Testis (tissue), 5 donors: ENCODE measurements at places on chromosomes 13 and 19. TPM values are rescaled to one million over a fixed set of nuclear protein-coding genes. Genes with fewer than 3 reads are reported as not detected.
A peak's percentile ranks its signal among the peaks of the same experiment; 100 is the strongest.

VSTM2B gene
- total RNA-seq, result not detected

SIAH3 gene
- total RNA-seq, result 0.47 TPM

IRGC gene
- total RNA-seq, result 218 TPM

FBN3 gene
- 17.8 TPM for total RNA-seq

PROZ gene
- total RNA-seq, result 0.63 TPM

HSPH1 gene
- 116 TPM for total RNA-seq

GRCh38 chr13:113489171-113489548 lies 1.4 kb downstream of the DCUN1D2 start:
- no peak for DNase-seq
- H3K36me3 ChIP-seq, result no peaks in the 10 kb centered on the region
- H3K4me3 ChIP-seq, result peak overlapping the region; percentile 95
- peaks cover 38% of the 10 kb centered on the region for H3K4me1 ChIP-seq

DNA sequence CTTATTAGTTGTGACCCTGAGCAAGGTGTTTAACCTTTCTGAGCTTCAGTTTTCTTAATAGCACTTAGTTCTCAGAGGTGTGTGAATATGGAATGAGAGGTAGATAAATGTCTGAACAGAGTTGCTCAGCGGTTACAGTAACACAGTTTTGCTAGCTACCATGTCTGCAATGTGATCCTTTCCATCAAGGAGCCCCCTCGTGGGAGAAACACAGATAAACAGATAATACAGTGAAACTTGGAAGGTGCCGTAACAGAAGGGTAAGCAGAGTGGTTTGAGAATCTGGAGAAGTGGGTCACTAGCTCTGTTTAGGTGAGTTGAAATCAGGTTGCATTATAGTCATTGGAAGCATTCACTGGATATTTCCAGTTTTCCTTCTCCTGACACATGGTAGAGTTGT lies 38.9 kb downstream of the IRS2 start:
- H3K27ac ChIP-seq, result no peak overlapping the region
- H3K4me1 ChIP-seq, result peaks cover 10% of the 10 kb centered on the region
- H3K27me3 ChIP-seq, result no peaks in the 10 kb centered on the region
- H3K36me3 ChIP-seq, result no peaks in the 10 kb centered on the region
- H3K4me3 ChIP-seq, result no peak overlapping the region

- peak; percentile 9 for DNase-seq
- H3K27me3 ChIP-seq, result no peaks in the 10 kb centered on the region
- no peak overlapping the region for H3K4me3 ChIP-seq
- H3K27ac ChIP-seq, result no peak overlapping the region
- H3K36me3 ChIP-seq, result no peaks in the 10 kb centered on the region
Measured at GRCh38 chr13:99421758-99422585, 79.3 kb upstream of the TM9SF2 start.

- H3K36me3 ChIP-seq, result no peaks in the 10 kb centered on the region
- no peak for DNase-seq
- H3K4me1 ChIP-seq, result no peaks in the 10 kb centered on the region
- no peaks in the 10 kb centered on the region for H3K27me3 ChIP-seq
Measured at GRCh38 chr13:36190771-36191170, 23.6 kb downstream of the SOHLH2 start.

- no peak overlapping the region for H3K4me3 ChIP-seq
- no peak for DNase-seq
- H3K27me3 ChIP-seq, result no peaks in the 10 kb centered on the region
- H3K27ac ChIP-seq, result no peak overlapping the region
- no peaks in the 10 kb centered on the region for H3K36me3 ChIP-seq
Measured at GRCh38 chr19:46460981-46461380, 10.4 kb downstream of the PNMA8A start.

DNA sequence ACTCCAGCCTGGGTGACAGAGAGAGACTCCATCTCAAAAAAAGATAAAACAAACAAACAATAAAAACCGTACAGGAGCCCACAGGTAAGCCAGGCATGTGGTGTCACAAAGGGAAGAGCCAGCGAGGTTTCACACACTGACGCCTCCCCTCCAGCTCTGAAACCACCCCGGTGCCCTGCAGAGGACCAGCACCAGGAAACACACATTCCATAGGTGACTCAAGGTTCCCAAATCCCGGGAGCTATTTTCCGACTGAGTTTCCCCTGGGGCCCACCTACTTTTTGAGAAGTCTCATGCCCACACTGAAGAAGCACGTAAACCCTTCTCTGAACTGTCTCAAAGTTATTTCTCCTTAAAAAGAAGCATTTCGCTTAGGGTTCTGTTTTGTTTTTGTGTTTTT lies 40.3 kb downstream of the RHPN2 start:
- H3K36me3 ChIP-seq, result no peaks in the 10 kb centered on the region
- no peaks in the 10 kb centered on the region for H3K27me3 ChIP-seq
- H3K4me3 ChIP-seq, result no peak overlapping the region
- no peak for DNase-seq
- H3K4me1 ChIP-seq, result no peaks in the 10 kb centered on the region
- no peak overlapping the region for H3K27ac ChIP-seq

DNA sequence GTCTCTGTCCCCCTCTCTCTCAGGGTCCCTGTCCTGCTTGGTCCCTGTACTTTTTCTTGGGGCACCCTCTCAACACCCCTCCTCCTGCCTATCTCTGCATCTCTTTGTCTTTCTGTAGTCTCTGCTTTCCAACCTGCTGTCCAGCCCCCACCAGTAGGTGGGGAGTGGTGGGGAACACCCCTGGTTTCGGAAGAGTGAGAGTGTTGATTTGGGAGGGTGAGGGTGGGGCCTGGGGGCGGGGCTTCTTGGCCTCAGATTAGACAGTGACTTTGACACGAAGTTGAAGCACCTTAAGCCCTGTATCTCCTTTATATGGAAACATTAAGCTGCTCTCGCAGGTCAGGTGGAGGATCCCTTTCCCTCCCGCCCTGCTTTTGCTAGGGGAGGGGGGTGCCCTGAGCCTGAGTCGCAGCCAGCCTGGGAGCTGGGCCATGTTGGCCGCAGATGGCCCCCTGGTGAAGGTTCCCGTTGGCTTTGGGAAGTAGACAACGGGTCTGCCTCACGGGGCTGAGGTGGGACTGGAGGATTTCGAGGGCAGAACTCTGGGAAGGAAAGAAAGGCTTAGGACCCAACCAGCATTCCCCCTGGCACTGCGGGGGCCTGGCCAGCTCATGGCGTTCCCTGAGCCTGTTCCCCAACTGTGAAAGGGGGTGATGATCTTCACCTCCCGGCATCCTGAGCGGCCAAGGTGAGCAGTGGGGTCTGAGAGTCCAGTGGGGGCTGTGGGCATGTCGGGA lies at the start of gene KCNJ14:
Gene KCNJ14 (plus strand): TSS at position 404 of the 737 bp plus-strand sequence. CDS start 6,151 bp downstream, outside the sequence.
- no peaks in the 10 kb centered on the region for H3K27me3 ChIP-seq
- H3K4me3 ChIP-seq, result no peak within 1 kb of the TSS
- no peaks in the 10 kb centered on the region for H3K4me1 ChIP-seq
- H3K27ac ChIP-seq, result no peak within 1 kb of the TSS

- no peaks in the 10 kb centered on the region for H3K36me3 ChIP-seq
- H3K27me3 ChIP-seq, result no peaks in the 10 kb centered on the region
Measured at GRCh38 chr19:56681702-56682101, 10.1 kb upstream of the ZNF835 start.

- no peak for DNase-seq
- H3K27me3 ChIP-seq, result no peaks in the 10 kb centered on the region
- H3K4me1 ChIP-seq, result peaks cover 24% of the 10 kb centered on the region
- no peaks in the 10 kb centered on the region for H3K36me3 ChIP-seq
Measured at GRCh38 chr19:7492142-7492541, 3.3 kb upstream of the PEX11G start.

DNA sequence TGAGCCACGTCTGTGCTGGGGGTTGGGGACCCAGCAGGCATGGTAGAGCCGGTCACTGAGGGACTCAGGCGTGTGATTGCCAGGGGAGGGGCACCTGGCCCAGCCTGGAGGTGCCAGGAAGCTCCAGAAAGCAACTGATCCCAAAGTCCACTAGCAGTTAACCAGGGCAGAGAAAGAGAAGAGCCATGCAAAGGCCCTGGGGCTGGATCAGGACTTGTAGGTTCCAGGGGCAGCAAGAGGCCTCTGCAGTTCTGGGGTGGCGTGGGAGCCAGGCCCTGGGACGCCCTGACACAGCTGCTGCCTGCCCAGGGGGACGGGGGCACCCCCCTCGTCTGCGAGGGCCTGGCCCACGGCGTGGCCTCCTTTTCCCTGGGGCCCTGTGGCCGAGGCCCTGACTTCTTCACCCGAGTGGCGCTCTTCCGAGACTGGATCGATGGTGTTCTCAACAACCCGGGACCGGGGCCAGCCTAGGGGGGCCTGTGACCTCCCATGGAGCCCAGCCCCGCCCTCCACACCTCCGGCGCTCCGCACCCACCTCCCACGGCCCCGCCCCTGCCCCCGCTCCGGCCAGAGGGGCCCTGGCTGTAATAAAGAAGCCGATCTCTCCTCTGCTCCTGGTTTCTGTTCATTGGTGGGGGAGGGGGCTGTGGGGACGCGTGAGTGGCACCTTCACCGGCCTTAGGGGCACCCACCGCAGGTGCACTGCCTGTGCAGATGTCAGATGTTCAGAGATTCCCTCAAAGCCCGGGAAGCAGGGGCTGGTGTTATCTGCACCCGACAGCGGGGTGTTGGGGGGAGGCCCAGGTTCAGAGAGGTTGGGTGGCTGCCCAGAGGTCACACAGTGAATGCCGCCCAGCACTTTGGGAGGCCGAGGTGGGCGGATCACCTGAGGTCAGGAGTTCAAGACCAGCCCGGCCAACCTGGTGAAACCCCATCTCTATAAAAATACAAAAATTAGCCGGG lies 4.1 kb downstream of the AZU1 start:
- H3K4me1 ChIP-seq, result no peaks in the 10 kb centered on the region
- no peaks in the 10 kb centered on the region for H3K36me3 ChIP-seq
- no peaks in the 10 kb centered on the region for H3K27me3 ChIP-seq
- H3K4me3 ChIP-seq, result no peak overlapping the region
- DNase-seq, result no peak

DNA sequence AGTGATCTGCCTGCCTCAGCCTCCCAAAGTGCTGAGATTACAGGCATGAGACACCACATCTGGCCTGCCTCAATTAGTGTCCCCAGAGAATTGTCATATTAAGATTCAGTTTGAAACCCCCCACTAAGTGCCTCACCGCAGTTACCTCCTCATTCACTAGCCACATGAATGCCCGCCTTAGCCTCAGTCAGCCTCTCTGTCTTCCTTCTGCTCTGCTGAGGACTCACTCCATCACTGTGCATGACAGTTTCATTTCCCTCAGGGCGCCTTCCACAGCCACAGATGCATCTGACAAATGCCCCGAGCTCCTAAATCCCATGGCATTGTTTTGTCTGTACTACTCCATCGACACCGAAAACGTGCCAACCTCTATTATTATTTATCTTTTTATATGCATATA lies 23.3 kb downstream of the MIPEP start:
- no peaks in the 10 kb centered on the region for H3K4me1 ChIP-seq
- no peaks in the 10 kb centered on the region for H3K27me3 ChIP-seq
- H3K36me3 ChIP-seq, result no peaks in the 10 kb centered on the region

GRCh38 chr19:42172261-42172660 lies 40.0 kb upstream of the POU2F2 start:
- H3K27me3 ChIP-seq, result no peaks in the 10 kb centered on the region
- H3K4me1 ChIP-seq, result peaks cover 10% of the 10 kb centered on the region
- H3K36me3 ChIP-seq, result no peaks in the 10 kb centered on the region
- no peak overlapping the region for H3K4me3 ChIP-seq

- H3K4me3 ChIP-seq, result no peak overlapping the region
- H3K36me3 ChIP-seq, result no peaks in the 10 kb centered on the region
- no peaks in the 10 kb centered on the region for H3K27me3 ChIP-seq
- H3K4me1 ChIP-seq, result peaks cover 3% of the 10 kb centered on the region
- H3K27ac ChIP-seq, result no peak overlapping the region
Measured at GRCh38 chr13:111123221-111123620, 8.1 kb downstream of the ARHGEF7 start.

DNA sequence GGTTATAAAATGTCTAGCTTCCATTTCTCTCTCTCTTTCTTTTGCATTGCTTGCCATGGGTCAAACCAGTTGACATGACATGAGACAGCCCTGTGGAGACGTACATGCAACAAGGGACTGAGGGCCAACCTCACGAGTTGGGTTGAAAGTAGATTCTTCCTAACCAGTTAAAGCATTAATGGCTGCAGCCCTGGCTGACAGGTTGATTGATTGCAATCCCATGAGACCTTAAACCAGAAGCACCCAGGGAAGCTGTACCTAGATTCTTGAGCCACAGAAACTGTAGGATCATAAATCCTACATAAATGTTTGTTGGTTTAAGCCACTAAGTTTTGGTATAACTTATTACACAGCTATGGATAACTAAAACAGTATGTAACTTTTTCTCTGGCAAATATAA lies 373.8 kb downstream of the DACH1 start:
- no peak for DNase-seq
- H3K27ac ChIP-seq, result no peak overlapping the region
- H3K4me1 ChIP-seq, result no peaks in the 10 kb centered on the region
- H3K27me3 ChIP-seq, result no peaks in the 10 kb centered on the region
- H3K36me3 ChIP-seq, result no peaks in the 10 kb centered on the region
- no peak overlapping the region for H3K4me3 ChIP-seq

DNA sequence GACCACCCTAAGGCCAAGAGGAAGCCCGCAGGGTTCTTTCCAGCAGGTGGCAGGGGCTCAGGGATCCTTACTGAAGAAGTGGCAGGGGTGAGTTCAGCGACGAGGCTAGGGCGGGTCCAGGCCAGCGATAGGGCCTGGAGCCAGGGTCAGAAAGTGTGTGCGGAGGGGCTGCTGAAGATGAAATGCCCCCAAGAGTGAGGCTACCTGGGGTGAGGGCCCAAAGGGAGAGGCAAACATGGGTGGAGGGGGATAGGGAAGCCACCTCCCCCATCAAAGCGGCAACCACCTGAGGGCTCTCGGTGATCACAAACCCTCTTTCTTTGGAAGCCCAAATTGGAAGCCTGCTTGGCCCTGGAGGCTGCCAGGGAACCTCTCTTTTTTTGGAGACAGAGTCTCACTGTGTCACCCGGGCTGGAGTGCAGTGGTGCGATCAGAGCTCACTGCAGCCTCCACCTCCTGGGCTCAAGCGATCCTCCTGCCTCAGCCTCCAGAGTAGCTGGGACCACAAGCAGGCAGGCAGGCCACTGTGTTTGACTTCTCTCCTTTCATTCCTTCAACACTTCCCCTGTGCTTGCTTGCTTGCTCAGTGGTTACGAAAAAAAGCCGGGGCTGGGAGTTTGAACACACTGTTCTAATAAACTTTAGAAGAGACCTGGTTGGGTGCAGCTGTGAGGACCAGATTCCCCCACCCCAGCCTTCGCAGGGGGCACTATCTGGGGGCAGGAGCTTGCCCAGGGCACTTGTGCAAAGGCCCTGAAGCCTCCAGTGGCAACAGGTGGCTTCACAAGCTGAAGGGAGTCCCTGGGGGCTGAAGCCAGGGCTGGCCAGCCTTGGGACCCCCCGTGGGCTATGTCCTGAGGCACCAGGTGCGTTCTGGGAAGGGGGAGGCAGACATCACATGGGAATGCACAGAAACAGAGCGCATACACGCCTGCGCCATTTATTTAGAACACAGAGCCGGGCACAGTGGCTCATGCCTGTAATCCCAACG lies 1.4 kb upstream of the ATP8B3 start:
- no peaks in the 10 kb centered on the region for H3K27me3 ChIP-seq
- peaks cover 13% of the 10 kb centered on the region for H3K4me1 ChIP-seq
- H3K4me3 ChIP-seq, result peak overlapping the region; percentile 62
- H3K27ac ChIP-seq, result peak overlapping the region; percentile 33
- no peaks in the 10 kb centered on the region for H3K36me3 ChIP-seq

DNA sequence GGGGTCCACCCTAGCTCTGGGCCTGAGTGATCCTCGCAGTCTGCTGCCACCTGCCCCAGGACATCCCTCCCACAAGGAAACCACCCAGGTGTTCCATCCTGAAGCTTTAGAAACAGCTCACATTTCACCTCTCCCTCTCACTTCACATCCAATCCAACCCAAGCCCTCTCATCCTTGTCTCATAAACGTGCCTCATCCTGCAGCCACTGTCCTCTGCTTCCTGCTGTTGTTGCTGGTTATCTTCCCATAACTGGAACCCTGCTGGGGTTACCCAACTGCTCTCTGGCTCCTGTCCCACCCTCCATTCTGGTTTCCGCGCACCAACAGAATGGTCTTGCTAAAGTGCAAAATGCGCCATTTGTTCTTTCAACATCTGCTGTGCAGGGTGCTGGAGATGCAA lies 59.7 kb upstream of the MTIF3 start:
- no peaks in the 10 kb centered on the region for H3K27me3 ChIP-seq
- H3K4me3 ChIP-seq, result no peak overlapping the region
- H3K27ac ChIP-seq, result no peak overlapping the region
